ENCODE measurements at places on chromosomes 5 and 9.
A peak's percentile ranks its signal among the peaks of the same experiment; 100 is the strongest.

GRCh38 chr5:17805227-17805825 lies 171.1 kb downstream of the TAF11L14 start:
- no peak for DNase-seq

DNA sequence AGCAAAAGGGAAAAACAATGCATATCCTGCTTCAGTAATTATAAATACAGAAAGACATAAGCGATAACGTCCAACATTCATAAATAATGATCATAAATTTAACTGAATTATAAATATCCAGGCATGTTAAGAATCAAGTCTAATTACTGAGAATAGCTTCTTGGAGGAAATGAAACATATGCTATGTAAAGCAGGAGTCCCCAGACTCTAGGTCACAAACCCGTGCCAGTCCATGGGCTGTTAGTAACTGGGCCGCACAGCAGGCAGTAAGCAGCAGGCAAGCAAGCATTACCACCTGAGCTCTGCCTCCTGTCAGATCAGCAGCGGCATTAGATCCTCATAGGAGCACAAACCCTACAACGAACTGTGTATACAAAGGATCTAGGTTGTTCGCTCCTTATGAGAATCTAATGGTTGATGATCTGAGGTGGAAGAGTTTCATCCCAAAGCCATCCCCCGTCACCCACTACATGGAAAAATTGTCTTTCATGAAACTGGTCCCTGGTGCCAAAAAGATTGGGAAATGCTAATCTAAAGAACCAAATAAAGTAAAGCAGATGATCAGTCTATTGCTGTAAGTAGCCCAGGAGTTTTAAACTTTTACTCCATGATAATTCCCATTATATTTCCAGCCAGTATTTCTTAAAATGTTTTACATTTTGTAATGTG lies 50.4 kb downstream of the CERT1 start:
- DNase-seq, result no peak

- DNase-seq, result no peak
Observed at GRCh38 chr5:133199417-133200178, 147.8 kb downstream of the HSPA4 start.

- DNase-seq, result no peak
Observed at GRCh38 chr5:133756036-133756435, 143.7 kb upstream of the FSTL4 start.

- DNase-seq, result no peak
Observed at GRCh38 chr5:34841816-34842215, 2.9 kb downstream of the TTC23L start.

DNA sequence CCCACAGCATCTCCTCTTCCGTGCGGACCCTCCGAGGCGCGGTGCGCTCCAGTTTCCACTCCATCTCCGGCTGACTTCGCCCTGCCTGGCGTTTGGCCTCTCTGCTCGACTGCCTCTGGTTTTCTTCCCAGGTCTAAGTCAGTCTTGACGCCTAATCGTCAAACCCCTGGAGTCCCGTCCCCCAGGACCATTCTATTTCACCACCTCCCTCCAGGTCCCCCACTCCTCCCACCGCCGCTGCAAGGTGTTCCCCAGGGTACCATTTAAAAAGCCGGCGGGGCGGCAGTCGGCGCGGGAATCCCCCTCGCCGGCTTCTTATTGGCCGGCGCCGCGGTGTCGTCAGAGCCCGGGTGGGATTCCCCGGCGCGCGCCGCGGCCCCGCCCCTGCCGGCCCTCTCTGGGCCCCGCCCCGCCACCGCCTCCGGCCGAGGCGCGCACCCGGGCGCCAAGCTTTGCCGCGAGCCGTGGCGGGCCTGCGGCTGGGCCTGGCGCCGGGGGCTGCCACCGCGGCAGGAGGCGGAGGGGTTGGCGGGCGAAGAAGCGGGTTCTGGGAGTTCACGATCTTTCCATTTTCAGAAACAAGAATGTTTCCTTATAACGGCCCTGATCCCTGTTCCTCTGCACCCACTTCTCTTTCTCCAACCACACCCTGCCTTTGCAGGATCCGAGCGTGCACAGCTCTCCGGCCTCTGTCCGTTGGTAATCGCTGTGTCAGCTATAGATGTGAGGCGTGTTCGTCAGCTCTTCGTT lies at the start of gene CDC20B:
Gene CDC20B (minus strand): TSS at position 241 of the 750 bp plus-strand sequence. CDS start 177 bp downstream, at position 64.
- DNase-seq, result peak; percentile 67

- no peak for DNase-seq
Observed at GRCh38 chr5:61298066-61298465, 34.0 kb upstream of the ZSWIM6 start.

- DNase-seq, result no peak
Observed at GRCh38 chr5:103800741-103801495, 238.3 kb upstream of the NUDT12 start.

- DNase-seq, result no peak
Observed at GRCh38 chr5:66224274-66224673, 80.2 kb downstream of the SREK1 start.

- no peak for DNase-seq
Observed at GRCh38 chr5:169442913-169443784, 140.4 kb upstream of the SPDL1 start.

DNA sequence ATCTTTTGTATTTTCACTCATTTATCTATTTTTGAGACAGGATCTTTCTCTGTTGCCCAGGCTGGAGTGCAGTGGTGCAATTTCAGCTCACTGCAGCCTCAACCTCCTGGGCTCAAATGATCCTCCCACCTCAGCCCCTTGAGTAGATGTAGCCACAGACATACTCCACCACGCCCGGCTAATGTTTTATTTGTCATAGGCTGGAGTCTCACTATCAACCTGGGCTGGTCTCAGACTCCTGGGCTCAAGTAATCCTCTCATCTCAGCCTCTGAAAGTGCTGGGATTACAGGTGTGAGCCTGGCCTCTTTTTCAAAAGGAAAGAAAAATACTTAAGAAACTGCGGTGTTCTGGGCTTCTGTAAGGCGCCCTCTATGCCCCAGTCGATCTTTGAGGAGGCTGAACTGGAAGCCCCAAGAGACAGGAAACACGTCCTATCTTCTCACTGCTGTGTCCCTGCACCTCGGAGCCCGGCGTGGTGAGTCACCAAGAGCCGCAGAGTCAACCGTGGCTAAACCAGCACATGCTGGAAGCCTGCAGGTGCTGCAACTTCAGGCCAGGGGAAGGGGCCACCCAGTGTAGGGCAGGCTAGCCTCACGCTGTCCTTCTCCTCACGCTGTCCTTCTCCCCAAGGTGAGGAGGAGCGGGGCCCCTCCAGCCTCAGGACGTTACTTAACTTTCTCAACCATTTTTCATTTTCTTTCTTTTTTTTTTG lies 15.2 kb upstream of the LHX3 start:
- DNase-seq, result peak; percentile 18

- DNase-seq, result no peak
Observed at GRCh38 chr9:105957830-105958229, 263.5 kb downstream of the TMEM38B start.

DNA sequence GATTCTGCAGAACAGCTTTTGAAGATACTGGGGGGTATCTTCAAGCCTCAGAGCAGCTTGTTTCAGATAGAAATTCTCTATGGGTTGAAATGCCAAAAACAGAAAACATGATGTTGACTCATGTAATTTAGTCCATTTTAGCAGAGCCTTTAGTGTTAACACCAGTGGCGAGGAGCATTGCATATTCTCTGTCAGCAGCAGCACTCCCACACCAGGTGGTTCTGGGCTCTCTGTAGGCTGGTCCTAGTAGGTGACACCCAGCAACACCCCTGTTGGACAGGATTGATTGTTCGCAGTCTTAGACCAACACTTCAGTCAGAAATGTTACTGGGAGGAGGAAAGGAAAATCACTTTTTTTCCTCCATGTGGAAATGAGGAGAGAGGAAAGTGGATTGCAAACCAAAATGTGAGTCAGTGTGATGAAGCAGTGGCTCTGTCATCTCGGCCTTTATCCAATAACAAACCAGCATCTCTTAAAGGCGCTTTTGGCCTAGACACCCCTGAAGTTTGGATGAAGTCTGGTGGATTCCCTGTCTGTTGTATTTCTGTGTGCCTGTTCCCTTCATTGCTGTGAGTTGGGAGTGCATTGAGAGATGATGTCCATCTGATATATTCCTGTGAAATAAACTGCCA lies 16.8 kb downstream of the SLC46A2 start:
- no peak for DNase-seq

GRCh38 chr5:139976703-139977102 lies 66.4 kb downstream of the NRG2 start:
- no peak for DNase-seq

DNA sequence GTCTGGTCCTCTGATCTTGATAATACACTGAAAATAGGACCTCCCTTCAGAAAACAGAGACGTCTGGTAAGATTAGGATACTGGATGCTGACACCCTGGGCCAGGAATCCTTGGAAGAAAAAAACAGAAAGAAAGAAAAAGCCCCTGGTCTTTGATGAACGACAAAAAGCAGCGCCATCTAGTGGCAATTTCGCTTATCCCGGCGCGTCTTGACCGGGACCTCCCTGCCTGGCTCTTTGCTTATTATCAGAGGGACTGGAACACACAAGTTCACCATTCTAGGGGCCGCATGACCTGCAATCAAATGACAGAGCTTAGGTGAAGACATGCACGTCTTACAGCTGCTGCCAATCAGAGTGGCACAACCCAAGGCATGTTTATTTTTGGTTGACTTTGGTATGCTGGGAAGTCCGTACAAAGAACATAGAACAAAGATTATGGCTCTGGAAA lies 114.9 kb upstream of the NFIB start:
- no peak for DNase-seq

DNA sequence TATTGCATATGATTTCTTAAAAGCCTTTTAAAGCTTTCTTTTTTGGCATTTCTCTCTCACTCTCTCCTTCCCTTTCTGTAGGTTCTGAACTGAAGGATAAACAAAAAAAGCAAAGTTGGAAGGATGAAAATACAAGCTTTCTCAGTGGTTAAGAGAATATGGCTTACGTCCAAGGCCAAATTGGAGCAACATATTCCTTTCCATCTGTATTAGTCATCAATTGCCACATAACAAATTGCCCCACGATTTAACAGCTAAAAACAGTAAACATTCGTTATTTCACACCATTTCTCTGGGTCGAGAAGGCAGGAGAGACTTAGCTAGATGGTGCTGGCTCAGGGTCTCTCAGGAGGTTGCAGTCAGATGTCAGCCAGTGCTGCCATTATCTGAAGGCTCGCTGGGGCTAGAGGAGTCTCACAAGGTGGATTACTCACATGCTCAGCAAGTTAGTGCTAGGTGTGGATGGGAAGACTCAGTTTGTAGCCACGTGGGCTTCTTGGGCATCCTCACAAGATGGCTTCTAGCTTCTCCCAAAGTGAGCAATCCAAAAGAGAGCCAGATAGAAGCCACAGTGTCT lies 2.0 kb upstream of the ROR2 start:
- no peak for DNase-seq

GRCh38 chr9:128494746-128495129 lies 9.8 kb upstream of the GLE1 start:
- no peak for DNase-seq

- no peak for DNase-seq
Observed at GRCh38 chr5:35856765-35857351, at the start of gene IL7R. IL7R (plus strand) TSS chr5:35856891; CDS start chr5:35856978, 87 bp downstream.

- DNase-seq, result no peak
Observed at GRCh38 chr5:170642066-170642735, 138.4 kb downstream of the KCNIP1 start.

DNA sequence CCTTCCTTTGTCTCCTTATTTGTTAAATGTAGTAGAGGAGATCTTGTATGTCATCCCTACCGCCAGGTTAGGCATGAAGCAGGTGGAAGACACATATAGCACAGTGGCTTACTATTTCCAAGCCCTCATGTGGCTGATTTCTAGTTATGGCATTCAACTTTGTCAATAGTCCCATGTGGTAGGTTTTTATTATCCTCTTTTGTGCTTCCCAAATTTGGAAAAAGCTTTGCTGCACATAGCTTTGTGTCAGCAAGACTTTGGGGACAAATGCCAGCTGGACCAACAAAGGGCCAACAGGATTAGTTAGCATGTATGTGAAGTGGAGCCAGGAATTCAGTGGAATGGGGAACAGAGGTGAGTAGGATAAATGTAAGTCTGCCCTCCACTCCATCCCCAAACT lies 276.3 kb downstream of the PSAT1 start:
- DNase-seq, result no peak

GRCh38 chr5:31502506-31502905 lies 29.4 kb downstream of the DROSHA start:
- DNase-seq, result no peak

- no peak for DNase-seq
Observed at GRCh38 chr5:10151656-10152055, 98.0 kb downstream of the ATPSCKMT start.
